Right hindlimb (tissue), 1 donor: ENCODE measurements at places on chromosomes 13 and 19.

- DNase-seq = peak; percentile 59
Observed at GRCh38 chr13:25881971-25882451, 169.8 kb downstream of the SHISA2 start.

DNA sequence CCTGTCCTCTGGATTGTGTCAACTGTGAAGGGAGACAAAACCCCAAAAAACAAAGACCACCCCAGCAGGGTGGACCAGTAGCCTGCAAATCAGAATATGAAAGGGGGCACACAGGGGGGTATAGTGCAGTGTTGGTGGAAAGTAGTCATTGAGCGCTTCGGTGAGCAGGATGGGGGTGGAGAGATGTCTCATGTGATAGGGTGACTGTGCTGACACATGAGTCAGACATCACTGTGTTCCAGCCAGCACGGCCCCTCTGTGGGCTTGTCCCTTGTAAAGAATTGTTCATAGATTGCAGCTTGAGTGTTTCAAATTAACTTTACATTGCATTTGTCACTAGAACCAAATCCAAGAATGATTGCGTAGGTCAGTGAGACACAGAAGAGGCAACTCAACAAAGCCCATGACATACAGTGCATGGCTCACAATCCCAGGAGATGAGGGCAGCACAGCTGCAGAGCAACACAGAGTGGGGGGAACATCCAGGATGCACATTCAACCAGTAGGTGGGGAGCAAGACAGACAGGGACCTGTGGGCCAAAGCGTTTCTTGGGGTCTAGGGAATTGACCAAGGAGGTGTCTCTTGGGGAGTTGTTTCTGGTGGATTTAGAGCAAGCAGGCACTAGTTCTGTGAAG lies 7.5 kb downstream of the ZNF440 start:
- no peak for DNase-seq

- DNase-seq = no peak
Observed at GRCh38 chr19:36635342-36635741, 30.2 kb downstream of the ZNF382 start.

- no peak for DNase-seq
Observed at GRCh38 chr19:43807651-43808050, 5.4 kb upstream of the LYPD5 start.
